ENCODE measurements at places on chromosomes 6 and 20. TPM values are rescaled to one million over a fixed set of nuclear protein-coding genes. Genes with fewer than 3 reads are reported as not detected.

The BTNL2 gene
- total RNA-seq: not detected

DNA sequence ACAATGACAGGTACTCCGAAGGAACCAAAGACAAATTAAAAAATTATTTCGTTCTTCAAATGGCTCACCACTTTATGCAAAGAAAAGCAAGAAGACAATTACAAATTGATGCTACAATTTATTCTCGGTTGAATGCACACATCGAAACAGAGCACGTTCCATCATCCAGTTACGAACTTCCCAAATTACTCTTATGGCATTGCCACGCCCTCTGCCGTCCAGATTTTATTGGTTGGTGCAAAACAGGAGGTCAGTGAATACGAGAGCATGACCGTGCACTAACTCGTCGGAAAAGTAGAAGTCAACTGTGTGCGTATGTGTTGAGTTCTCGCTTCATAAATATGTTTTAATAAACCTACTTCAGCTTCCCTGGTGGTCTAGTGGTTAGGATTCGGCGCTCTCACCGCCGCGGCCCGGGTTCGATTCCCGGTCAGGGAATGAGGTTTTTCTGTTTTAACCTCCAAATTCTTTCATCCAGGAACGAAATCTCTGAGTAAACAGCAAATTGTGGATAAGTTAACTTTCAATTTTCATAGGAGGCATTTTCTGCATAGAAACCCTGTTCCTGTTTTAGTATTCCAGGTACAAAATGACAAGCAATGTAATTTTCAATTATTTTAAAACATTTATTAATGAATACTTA is 23.2 kb downstream of the ZNF311 start:
- DNase-seq: peak; percentile 73

The FAM83C gene
- not detected for total RNA-seq

GRCh38 chr6:25006565-25007001 is 70.8 kb upstream of the RIPOR2 start:
- DNase-seq: no peak

- peak; percentile 99 for DNase-seq
These were observed at the start of gene MACROD2 for GRCh38 chr20:13995086-13995665. TSS of gene MACROD2 (plus strand) at chr20:13995516.

GRCh38 chr6:159013229-159013628 is 13.2 kb upstream of the RSPH3 start:
- no peak for DNase-seq
